ENCODE measurements at places on chromosomes 1 and 21.

GRCh38 chr1:20615946-20616846, 17.1 kb upstream of the PINK1 start:
- DNase-seq, result peak; percentile 20

- no peak for DNase-seq
Observed at GRCh38 chr1:64917907-64918306, 48.4 kb downstream of the JAK1 start.

DNA sequence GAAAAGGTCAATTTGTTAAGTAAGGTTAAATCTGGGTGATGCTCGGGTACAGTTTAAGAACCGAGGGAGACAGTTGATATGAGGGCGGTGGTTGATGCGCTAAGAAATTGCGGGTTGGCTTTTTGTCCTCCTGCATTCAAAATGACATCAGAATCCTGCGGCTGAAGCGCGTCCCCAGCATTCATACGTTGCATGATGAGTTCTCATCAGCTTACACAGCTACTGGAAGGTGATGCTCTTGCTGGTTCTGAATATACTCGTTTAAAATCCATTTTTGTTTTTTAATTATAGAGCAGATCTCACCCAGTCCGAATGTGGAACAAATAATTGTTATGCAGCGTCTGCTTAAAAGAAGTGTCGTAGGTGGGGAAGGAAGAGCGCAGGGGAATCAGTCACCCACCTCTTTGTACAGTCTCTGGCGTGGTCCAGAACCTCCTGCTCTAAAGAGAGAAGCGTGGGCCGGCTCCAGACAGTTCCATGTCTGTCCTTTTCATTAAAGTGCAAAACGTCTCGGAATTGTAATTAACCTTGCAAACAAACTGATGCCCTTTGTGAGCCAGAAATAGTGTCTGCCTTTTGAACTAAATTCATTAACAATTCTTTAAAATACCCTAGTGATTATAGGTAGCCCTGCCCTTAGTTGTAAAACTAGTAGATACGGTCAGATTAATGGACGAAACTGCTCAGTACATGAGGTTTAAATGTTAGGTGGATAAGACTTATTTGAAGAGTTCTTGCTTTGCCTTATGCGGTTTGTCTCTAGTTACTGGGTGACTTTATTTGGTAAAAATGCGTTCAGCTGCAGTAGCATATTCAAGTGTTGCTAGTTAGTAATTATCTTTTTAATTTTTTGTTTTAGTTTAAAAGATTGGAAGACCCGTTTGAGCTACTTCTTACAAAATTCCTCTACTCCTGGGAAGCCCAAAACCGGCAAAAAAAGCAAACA, 741 bp downstream of the RGS2 start:
- DNase-seq, result no peak

DNA sequence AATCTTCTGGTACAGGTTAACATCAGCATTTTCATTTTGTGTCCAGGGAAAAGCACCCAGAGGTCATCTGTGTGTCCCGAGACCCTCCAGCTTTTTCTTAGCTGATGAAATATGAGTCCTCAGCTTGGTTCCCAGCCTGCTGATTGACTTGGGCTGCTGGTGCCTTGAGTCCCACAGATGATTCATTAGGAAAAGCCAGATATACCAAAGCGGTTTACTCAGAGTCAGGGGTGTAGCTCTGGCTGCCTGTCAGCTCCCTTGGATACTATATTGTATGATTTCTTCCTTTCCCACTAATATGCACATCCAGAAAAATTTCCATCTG, 43.7 kb upstream of the MAB21L3 start:
- no peak for DNase-seq

DNA sequence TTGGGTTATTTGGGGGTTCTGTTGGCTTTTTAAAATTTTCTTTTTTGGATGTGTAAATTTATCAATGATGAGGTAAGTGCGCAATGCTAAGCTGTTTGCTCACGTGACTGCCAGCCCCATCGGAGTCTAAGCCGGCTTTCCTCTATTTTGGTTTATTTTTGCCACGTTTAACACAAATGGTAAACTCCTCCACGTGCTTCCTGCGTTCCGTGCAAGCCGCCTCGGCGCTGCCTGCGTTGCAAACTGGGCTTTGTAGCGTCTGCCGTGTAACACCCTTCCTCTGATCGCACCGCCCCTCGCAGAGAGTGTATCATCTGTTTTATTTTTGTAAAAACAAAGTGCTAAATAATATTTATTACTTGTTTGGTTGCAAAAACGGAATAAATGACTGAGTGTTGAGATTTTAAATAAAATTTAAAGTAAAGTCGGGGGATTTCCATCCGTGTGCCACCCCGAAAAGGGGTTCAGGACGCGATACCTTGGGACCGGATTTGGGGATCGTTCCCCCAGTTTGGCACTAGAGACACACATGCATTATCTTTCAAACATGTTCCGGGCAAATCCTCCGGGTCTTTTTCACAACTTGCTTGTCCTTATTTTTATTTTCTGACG, 3.1 kb downstream of the OLIG2 start:
- no peak for DNase-seq

DNA sequence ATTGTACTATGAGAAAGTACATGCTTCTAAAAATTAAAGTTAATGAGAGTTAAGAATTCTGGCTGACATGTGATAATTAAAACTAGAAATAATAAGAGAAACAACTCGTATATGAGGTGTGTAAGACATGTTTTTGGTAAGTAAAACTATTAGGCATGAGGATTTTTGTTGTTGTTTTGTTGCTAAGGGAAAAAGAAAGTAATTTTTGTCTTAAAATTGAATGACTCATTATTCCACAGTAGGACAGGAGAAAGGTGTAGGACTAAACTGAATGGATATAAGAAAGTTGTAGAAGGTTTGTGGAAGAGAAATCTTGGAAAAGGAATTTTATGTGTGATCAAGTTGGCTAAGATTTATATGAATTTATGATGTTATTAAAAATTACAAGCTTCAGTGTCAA, 54.8 kb downstream of the TBX19 start:
- DNase-seq, result no peak

GRCh38 chr21:45478115-45478801, 64.0 kb downstream of the SLC19A1 start:
- DNase-seq, result no peak

GRCh38 chr1:221182791-221183533, 303.7 kb downstream of the HLX start:
- no peak for DNase-seq

- DNase-seq, result no peak
Observed at GRCh38 chr1:218701131-218701530, 356.0 kb downstream of the TGFB2 start.

DNA sequence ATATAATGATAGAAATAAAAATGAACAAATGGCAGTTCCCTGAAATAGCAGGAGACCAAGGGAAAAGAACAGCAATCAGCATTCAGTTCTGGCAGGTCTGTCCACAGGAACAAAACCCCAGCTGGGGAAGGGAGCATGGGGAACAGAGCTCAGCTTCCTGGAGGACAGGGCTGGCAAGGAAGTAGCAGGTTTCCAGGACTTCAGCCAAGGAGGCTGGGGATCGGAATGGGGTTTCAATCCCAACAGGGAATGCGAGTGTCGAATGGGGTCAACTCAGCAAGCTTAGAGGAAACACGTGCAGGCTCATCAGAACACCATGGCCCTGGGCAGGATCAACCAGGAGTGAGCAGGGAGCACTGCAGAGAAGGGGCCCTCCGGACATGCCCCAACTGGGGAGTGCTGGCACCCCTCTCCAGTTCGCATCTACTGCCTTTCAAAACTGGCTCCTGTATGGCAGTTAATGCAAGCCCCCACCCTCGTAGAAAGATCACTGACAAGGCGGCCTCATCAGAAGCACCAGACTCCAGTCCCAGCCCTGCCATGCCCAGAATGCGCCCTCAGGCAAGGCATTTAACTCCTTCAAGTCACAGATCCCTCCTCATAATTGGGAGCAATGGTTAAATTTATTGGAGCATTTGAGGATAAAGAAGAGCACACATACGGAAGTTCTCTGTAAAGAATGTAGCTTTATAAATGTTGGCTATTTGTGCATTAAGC, 72.4 kb downstream of the SEC16B start:
- no peak for DNase-seq

DNA sequence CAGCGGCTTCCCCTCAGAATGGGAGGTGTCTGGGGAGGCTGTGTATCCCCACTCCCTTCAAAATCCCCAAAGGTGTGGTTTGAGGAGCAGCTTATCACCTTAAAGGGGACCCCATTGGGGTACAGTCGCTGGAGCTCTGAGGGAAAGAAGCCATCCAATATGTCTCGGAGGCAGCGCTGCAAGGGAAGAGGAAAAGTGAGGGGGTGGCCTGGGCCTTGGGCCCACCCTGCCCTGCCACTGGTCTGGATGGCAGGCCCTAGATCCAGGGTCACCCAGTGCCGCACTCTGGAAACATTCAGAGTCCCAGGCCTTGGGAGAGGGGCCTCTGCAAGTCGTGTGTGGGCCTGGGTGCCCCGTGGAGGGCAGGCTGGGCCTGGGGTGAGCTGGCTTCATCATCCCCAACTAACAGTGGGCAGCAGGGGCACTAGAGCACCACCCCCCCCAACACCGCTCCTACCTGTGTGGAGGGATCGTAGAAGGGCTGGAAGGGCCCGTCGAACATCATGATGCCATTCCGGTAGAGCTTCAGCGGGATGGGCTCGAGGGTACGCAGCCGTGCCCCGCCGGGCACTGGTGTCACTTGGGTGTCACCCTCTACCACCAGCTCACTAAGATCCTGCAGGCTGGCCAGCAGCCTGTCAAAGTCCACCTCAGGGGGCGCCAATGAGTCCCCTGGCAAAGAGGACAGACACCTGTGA, 5.6 kb downstream of the SH3BGRL3 start:
- peak; percentile 58 for DNase-seq

GRCh38 chr1:17008208-17008855, 3.4 kb downstream of the ATP13A2 start:
- no peak for DNase-seq

DNA sequence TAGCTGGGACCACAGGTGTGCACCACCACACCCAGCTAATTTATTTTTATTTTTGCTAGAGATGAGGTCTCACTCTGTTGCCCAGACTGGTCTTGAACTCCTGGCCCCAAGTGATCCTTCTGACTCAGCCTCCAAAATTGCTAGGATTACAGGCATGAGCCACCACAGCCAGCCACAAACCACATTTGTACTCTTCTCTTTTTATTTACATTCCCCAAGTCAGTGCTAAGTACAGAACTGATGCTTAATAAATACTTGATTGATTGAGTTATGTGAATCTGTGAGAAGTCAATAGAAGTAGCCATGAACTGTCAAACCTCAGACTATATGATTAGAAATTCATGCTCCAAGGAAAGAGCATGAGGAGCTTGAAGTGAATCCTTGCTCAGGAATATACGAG, 48.5 kb upstream of the S1PR1 start:
- DNase-seq, result no peak

GRCh38 chr1:1230656-1231399, 973 bp downstream of the SDF4 start:
- no peak for DNase-seq

DNA sequence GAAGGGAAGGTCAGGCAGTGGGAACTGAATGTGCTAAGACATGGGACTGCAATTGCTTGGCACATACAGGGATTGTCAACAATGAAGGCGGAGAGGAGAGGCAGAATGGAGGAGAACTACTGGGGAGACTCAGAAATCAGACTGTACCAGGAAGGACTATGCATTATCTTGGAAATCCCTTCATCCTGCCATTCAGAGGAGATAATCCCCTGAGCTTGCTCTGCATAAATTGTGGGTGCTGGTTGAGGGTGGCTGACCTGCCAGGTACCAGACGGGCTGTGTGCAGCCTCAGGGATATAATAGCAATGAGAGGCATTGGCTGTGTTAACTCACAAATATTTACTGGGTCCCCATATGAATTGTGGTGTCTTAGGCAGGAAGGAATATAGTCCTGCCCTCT, 5.0 kb upstream of the TRABD2B start:
- DNase-seq, result no peak

DNA sequence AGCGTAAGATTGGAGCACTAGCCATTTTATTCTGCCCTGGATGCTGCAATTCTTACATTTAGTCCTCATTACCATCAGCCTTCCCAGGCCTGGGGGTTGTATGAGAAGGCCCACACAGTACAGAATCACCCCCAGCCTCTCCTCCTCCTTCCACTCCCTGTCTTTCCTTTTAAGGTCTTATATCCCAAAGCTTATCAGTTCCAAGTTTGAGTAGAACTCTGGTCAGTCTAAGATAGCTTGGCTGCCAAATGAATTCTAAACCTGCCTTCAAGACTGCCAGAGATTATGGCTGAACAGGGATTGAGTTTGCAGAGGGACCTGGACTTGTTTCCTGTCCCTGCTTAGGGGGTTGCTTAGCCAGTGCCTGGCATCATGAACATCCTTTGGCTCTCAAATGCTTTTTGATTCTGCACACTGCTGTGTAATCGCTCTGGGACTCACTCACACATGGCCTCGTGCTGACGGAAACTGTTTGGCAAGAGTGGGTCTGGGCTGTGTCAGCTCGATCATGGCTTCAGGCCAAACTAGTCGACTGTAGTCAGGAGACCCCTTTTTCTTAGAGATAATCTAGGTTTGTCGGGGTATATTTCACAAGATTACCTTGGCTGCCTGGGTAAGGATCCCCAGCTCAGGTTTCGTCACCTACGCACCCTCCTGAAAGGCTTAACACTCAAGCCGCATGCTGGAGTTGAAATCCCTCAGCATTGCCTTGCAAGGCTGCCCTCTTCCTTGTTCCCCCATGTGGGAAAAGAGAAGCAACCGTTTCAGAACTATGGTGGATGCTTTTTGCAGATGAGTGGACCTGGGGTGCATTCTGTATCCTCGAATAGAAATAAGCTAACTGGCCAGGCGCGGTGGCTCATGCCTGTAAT, 252.6 kb downstream of the NFIA start:
- DNase-seq, result no peak

DNA sequence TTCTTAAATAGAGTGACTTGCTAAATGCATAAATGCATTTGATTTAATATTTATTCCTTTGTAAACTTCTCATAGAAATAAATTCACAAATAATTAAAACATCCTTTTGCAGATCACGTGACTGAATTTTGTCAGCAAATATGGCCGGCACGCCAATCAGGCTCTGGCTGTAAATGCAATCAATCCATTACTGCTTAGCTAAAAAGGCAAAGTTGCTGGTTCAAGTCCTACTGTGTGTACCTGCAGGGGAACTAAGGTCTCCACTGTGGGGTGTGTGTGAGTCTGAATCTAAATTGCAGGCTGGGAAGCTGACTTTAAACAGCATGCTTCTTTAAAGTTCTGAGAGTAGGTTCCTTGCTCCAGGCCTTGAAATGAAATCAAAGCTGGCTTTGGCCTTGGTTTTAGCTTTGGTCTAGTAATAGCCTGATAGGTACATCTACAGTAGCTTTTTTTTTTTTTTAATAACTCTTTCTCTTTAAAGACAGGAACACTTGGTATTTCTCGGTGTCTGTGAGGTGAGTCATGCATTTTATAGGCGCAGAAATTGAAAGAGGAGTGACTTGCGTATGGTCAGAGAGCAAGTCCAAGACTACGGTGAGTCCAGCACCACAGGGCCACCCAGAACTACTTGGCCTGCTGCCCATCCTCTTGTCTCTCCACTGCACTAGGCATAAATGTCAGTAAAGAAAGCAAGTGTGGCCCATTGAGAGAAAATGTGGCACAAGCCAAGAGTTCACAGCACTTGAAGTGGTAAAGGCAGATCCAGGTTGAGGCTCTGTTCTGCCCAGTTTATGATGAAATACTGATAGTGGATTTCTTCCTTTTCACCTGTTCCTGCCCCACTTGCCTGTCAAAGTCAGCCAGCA, 36.2 kb upstream of the LYST start:
- DNase-seq, result no peak

- no peak for DNase-seq
Observed at GRCh38 chr1:222251847-222252246, 296.1 kb downstream of the HHIPL2 start.
